ENCODE measurements at places on chromosomes 7 and 10.
A peak's percentile ranks its signal among the peaks of the same experiment; 100 is the strongest.

DNA sequence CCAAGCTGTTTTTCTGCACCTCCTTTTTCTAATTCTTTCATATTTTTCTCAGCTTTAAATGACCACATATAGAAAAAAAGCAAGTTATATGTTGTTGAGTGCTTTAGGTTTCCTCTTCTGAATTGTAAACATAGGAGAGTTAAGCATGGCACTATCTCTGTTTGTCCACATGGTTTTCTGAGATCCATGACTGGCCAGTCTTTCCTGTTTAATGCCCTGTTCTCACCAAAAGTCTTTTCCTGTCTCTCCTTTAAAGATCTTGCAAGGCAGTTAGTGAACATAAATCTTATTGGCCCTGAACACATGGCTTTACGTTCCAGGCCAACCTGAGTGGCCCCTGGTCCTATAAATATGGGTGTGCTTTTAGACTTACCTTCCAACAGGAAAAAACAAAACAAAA is 19.4 kb downstream of the TRPV5 start:
- DNase-seq, result no peak

DNA sequence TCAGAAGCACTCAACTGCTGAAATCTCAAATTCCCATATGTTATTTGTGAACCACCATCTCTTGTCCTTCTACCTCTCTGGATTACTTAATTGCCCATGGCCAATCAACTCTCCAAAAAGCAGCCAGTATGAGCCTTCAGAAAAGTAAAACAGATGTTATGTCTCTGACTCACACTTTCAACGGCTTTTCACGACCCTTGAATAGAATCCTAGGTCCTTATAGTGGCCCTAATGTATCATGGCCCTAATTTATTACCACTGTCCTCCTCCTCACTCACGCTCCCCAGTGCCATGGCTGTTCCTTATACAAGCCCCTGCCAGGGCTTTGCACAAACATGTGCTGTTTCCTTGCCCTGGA is 20.0 kb downstream of the ZNF438 start:
- no peak for DNase-seq

- no peak for DNase-seq
These were observed 24.7 kb upstream of the PRKAR1B start for GRCh38 chr7:751826-752225.

DNA sequence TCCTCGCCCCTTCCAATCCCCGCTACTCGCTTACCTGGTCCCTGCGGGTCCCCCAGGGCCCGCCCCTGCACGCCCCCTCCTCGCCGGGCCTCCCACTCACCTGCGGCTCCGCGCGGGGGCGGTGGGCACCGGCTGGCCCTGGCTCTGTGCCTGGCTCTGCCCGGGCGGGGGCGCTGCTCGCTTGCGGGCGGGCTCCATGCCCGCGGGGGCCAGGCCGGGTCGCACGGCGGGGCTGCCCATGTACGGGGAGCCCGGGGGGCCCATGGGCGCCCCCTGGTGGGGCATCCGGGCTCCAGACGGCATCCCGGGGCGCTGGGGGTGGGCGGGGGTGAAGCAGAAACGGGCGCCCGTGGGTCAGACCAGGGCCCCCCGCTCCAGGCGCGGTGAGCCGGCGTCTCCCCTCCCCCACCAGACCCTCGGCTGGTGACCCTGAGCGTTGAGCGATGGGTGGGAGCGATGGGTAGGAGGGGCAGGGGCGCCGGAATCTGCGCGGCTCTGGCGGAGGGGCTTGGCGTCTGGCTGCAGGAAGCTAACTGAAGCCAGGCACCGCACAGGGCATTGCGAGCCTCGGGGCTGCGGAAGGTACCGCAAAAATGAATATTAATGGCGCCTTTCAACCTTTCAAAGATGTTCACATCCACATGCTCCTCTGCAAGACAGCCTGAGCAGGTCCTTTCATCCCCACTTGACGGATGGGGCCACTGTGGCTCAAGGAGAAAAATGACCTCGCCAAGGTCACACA is 3.0 kb downstream of the SMARCD3 start:
- no peak for DNase-seq

DNA sequence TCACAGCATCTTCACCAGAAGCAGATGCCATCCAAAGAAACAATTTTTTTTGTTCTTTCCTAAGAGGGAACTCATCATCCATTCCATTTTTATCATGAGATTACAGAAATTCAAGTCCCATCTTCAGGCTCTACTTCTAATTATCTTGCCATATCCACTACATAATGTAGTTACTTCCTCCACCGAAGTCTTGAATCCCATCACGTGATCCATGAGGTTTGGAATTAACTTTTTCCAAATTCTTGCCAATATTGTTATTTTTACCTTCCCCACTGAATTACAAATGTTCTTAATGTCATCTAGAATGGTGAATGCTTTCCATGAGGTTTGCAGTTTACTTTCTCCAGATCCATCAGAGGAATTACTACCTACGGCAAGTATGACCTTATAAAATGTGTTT is 1014.7 kb upstream of the LRRN3 start:
- DNase-seq, result no peak

DNA sequence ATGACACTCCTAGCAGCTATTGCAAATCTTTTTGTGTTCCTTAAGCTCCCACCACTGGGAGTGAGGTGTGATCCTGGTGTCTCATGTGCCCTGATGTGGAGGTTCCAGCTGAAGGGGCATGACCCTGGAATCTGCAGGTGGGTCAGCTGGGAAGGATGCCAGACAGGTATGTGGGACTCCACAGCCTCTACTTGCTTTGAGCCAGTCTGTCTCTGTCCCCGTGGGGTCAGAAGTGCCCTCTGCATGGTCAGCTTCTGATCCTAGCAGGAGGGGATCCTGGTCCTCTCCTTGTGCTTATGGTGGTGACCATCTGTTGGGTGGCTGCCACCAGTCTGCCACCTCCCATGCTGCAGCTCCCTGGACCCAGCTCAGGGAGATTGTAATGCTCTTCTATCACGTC is 51.1 kb upstream of the COMTD1 start:
- DNase-seq, result no peak

- DNase-seq, result peak; percentile 30
These were observed 188.4 kb downstream of the EBF3 start for GRCh38 chr10:129775681-129776080.

All from head of caudate nucleus (tissue), 42 donors.